ENCODE measurements at places on chromosomes 3 and 15.

- peak; percentile 41 for DNase-seq
These were observed 22.6 kb downstream of the ZNF80 start for GRCh38 chr3:114214542-114215341.

- DNase-seq = peak; percentile 50
These were observed 47.5 kb downstream of the RAB11A start for GRCh38 chr15:65916664-65917406.

- no peak for DNase-seq
These were observed 23.1 kb downstream of the SQOR start for GRCh38 chr15:45657764-45658545.

GRCh38 chr3:162743091-162743490 lies 1246.5 kb downstream of the OTOL1 start:
- DNase-seq = no peak

DNA sequence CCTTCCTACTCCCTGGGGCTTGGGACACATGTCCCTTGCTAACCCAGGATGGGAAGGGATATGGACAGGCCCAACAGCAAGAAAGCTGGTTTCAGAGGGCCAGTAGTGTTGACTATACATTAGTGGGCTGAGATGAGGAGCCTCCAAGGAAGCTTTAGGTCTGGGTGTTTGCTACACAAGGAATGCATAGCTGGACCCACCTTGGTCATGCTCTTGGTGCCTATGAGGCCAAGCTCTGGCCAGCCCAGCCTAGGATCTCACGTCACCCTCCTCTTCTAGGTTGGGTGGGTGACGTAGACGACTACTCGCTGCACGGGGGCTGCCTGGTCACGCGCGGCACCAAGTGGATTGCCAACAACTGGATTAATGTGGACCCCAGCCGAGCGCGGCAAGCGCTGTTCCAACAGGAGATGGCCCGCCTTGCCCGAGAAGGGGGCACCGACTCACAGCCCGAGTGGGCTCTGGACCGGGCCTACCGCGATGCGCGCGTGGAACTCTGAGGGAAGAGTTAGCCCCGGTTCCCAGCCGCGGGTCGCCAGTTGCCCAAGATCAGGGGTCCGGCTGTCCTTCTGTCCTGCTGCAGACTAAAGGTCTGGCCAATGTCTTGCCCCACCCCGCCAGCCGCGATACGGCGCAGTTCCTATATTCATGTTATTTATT lies 653 bp upstream of the WDR6 start:
- DNase-seq = no peak

- DNase-seq = no peak
These were observed 22.6 kb upstream of the MASP1 start for GRCh38 chr3:187314176-187314575.

GRCh38 chr15:29274946-29275345 lies 5.3 kb upstream of the NSMCE3 start:
- DNase-seq = no peak

GRCh38 chr3:21573291-21573690 lies 177.7 kb downstream of the ZNF385D start:
- DNase-seq = no peak

DNA sequence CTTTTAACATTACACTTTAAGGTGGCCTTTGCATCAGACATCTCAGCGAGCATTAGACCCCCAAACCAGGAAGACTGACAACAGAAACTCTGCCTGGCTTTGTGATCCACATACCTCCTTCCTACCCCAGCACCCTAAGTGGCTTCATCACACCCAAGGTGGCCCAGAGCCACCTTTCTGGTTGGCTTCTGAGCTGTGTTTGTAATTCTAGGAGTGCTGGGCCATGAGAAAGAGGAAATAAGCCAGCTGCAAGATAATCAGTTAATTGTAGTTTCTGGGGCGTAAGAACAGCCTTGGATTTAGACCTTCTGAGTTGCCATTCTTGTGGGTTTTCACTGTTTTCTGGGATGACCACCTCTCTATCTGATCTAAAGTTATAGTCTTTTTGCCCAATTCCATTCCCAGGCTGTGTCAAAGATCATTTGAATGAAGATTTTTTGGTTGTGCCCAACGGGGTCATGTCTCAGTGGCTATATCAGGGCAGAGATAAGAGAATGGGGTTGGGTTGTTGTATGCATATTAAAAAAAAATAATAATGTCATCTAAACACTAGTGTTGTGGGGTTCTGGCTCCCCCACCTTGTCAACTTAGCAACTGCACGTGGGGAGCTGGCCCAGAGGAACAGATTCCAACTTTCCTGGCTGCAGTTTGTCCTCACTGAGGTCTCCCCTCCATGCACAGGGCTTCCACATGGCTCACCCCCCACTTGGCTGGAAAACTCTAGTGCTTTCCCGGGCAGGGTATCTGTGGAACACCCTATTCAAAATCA lies 234.8 kb upstream of the WNT5A start:
- DNase-seq = no peak

- DNase-seq = peak; percentile 25
These were observed 140.0 kb downstream of the PDZRN3 start for GRCh38 chr3:73484656-73485248.

DNA sequence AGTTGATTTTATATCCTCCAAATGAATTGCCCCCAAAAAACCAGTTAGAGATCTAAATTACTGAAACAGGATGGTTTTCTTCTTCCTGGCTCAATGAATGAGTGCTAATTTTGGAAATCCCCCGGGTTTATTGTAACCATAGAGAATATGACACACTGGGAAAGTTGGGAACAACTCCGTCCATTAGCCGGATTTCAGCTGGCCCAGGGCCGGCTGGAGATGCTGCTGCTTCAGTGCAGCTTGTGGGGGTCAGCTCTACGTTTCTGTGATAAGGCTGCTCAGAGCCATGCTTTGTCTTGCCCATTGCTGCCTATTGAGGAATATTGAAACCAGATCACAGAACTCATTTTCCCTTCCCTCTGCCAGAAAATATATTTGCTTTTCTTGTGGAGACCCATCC lies 20.3 kb downstream of the GYG1 start:
- DNase-seq = no peak

DNA sequence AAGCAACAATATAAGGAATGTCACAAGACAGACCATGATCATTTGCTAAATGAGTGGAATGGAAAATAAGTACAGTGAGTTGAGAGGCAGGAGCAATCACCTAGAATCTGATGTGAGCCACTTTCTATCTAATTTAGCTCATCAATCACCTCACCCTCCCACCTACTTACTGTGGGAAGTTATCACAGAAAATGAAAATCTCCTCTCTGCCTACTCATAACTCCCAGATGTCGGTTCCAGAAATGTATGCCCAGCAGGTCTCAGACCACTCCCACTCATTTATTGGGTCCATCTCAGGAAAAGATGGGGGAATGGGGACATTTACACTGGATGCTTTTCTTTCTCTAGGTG lies 270.9 kb downstream of the FHIT start:
- DNase-seq = no peak

GRCh38 chr3:172799246-172799645 lies 48.7 kb downstream of the ECT2 start:
- DNase-seq = no peak

- DNase-seq = peak; percentile 33
These were observed 95.8 kb upstream of the UMPS start for GRCh38 chr3:124634210-124635168.

GRCh38 chr15:67024314-67024997 lies 40.9 kb upstream of the SMAD3 start:
- no peak for DNase-seq

GRCh38 chr3:59237121-59237520 lies 187.3 kb upstream of the CFAP20DC start:
- no peak for DNase-seq

GRCh38 chr3:43435706-43436105 lies 149.4 kb downstream of the SNRK start:
- no peak for DNase-seq

DNA sequence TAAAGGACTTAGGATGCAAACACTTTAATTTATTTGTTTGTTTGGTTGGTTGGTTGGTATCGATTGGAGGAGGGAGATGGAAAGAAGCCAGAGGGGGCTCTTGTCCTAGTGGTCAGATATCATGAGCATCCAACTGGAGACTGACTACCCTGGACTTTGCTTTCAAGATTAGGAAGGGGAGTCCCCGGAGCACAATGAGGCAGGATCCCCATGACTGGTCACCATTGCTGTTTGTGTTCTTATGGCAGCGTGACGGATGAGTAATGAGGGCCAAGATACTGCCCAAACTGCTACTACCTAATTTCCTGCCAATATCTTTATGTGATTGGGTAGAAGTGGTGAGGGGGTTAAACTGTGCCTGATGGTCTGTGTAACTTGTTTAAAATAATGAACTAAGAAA lies 354.6 kb upstream of the ROPN1 start:
- DNase-seq = no peak

DNA sequence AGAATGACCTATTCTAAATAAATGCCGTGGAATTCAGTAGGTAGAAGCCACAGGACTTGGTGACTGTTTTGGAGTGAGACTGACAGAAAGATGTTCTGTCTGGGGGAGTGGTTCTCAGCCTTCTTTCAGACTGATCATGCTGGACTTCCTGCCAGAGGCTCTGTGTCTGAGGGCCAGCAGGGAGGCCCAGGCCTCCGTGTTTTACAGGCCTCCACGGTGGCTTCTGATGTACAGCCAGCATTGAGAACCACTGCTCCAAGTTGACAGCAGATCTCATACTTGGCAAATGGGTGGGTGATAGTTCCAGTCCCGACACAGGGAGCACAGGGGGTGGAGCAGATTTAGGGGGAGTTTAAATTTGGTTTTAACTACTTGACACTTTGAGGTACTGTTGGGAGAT lies 6.7 kb upstream of the PIGZ start:
- no peak for DNase-seq

DNA sequence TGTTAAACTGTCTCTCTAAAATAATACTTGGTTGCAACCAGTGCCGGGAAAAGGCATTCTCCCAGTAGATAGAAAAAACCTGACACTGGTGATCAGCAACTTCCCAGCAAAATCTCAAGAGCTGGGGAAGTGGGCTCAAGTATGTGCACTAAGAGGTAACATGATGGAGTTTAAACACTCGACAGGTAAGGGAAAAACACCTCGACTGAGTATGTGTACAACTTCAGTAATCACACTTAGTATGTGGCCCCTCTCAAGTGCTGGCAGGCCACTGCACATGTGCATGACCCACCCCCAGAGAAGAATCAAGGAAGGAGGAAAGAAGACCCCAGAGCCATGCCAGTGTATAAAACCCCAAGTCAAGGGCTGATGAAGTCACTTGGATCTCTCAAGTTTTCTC lies 27.4 kb downstream of the SPESP1 start:
- DNase-seq = no peak

GRCh38 chr15:59991834-59992233 lies 12.3 kb upstream of the FOXB1 start:
- DNase-seq = no peak

GRCh38 chr3:87088993-87089841 lies 98.3 kb upstream of the VGLL3 start:
- DNase-seq = no peak

DNA sequence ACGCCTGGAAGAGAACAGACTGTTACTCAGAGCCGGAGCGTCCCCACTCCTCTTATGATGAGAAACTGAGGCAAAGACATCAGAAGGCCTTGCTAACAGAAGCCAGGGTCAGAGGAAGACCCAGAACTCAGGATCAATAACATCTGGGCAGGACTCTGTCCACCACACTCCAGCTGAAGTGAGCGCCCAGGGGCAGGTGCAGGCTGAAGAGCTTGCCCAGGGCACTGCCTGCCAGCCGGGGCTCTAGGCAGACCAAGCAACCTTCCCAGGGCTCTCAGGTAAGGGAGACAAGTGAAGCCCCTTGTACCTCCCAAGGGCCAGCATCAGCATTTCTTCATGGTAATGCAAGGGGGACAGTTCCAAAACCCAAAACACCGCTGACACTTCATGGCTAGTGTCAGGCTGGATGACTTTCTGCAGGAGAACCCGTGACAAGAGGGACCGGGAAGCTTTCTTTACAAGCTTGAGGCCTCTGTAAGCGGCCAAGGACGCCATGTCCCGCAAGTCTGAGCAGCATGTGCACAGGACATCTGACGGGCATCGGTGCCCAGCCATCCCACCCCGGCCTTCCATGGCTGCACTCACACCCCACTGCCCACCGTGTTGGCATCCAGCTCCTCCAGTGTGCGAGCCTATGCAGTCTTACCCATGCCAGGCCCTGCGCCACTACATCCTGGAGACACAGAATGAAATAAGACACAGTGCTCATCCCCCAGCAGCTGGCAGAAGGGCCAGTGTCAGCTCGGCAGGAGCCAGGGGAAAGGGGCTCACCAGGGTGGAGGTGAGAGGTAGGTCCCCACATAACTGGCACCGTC lies 14.1 kb downstream of the XXYLT1 start:
- no peak for DNase-seq

GRCh38 chr3:71973274-71974030 lies 188.5 kb upstream of the PROK2 start:
- DNase-seq = no peak

- DNase-seq = no peak
These were observed 1268.1 kb downstream of the OTOL1 start for GRCh38 chr3:162764808-162765071.

DNA sequence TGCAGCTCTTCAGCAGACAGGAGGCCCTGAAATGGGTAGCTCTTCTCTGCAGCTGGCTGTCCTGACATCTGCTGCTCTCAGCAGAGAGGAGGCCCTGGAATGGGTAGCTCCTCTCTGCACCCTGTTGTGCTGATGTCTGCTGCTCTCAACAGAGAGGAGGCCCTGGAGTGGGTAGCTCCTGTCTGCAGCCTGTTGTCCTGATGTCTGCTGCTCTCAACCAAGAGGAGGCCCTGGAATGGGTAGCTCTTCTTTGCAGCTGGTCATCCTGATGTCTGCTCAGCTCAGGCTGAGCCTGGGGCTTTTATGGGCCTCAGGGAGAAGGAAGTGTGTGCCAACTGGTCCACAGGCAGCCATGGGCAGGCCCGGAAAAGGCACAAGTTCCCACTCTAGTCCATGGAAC lies 66.6 kb downstream of the PIK3CB start:
- peak; percentile 7 for DNase-seq

DNA sequence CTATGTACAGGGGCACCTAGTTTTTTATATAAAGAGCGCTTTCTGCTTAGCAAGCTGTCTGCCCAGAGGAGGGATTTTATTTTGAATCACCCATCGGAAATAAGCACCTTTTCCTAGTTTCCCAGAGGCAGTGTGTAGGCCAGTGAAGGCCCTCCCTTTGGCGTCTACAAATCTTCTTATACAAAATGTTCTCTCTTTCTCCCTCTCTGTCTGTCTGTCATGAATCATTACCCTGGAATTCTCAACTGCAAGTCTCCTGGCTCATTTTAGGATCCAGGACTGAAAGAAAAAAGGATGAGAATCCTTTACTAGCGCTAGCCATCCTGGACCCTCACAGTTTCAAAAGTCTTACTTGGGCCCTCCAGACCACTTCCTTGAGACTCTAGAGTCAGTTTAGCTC lies 728.1 kb downstream of the OTOL1 start:
- no peak for DNase-seq
